ENCODE measurements at places on chromosomes 2 and 18. TPM values are rescaled to one million over a fixed set of nuclear protein-coding genes. Genes with fewer than 3 reads are reported as not detected.

The LINC00305 gene
- not detected for polyA plus RNA-seq

The DNAJC5G gene
- polyA plus RNA-seq, result 0.16 TPM

The LRATD1 gene
- 13.9 TPM for polyA plus RNA-seq

The RGPD4 gene
- 0.07 TPM for polyA plus RNA-seq

The DSEL gene
- polyA plus RNA-seq, result 10.0 TPM

The DNAH7 gene
- 0.24 TPM for polyA plus RNA-seq

The ANKRD36B gene
- 32.3 TPM for polyA plus RNA-seq

The SLC4A3 gene
- polyA plus RNA-seq, result 7.0 TPM

The COL6A3 gene
- 198 TPM for polyA plus RNA-seq

The KCNE4 gene
- 3.1 TPM for polyA plus RNA-seq

The MYOM1 gene
- polyA plus RNA-seq, result 883 TPM

DNA sequence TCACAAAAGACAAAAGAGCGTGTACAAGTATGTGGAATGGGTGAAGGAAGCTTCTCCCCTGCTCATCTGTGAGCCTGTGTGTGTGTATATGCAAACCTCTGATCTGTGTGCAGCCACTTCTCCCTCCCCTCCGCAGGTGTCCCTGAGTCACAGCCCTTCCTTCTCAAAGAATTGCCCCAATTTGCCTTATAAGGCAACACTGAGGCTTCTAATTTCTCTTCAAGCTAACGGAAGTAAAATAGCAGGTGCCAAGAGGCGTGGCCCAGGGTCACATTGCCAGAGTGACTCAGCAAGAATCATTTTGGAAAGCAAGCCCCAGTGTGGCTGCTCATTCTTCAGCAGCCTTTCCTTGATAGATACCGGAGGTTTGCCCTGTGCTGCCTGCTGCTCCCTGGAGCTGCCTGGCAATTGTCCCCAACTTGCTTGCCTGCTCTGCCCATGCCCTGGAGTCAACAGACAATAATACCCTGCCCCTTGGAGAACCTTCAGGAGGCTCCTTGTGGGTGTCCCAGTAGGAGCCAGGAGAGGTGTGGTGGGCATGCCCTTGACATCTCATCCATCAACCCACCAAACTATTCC, 37.3 kb upstream of the BMP10 start:
- peak; percentile 35 for DNase-seq

DNA sequence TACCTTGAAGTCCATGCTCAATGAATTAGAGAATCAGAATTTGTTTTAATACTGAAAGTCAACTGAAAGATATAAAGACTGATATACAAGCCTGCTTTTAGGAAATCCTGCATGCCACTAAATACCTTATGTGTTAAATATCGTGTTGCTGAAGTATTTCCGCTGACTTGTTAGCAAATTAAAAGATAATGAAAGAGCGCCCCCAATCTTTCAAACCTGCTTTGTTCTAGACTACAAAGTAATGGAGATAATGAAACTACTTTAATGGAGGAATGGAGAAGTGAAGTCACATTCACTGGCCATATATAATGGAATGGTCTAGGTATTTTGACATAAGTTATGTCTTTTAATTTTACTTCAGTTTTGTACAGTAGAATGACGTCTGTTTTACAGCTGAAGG, 95.7 kb downstream of the ASXL3 start:
- no peak for DNase-seq

DNA sequence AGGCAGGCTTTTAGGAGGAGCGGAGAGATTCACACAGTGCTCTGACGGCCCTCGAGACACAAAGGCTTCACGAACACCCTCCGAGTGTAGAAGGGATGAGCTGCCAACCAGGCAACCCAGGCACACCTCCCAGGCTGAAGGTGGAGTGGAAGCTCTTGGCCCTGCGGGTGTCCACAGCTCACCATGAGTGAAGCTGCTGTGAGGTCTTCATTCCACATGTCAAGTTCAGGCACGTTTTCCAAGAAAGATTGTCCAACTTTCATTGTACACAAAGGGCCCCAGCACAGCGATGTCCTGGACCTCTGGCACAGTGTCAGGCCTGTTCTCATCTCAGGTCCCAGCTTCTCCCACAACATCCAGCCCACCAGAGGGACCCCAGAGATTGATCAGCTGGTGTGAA, 13.4 kb downstream of the PARD6G start:
- DNase-seq, result no peak

- no peak for DNase-seq
These were observed 7.6 kb downstream of the FSIP2 start for GRCh38 chr2:185745864-185746859.

- DNase-seq, result peak; percentile 88
These were observed 156.4 kb downstream of the DSEL start for GRCh38 chr18:67359873-67360838.

- DNase-seq, result no peak
These were observed 109.8 kb downstream of the STK39 start for GRCh38 chr2:168137510-168138180.

DNA sequence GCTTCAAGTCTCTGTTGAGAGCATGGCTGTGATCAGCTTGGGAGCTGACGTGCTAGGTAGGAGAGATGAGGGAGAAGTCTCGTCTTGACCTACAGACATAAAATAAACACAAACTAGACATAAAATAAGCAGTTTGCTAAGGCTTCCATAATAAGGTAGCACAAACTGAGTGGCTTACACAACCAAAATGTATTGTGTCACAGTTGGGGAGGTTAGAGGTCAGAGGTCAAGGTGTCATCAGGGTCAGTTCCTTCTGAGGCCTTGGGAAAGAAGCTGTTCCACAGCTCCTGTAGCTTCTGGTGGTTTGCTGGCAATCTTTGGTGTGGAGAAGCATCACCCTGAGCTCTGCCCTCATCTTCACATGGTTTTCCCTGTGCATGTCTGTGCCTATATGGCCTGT, 20.2 kb downstream of the DAW1 start:
- no peak for DNase-seq

DNA sequence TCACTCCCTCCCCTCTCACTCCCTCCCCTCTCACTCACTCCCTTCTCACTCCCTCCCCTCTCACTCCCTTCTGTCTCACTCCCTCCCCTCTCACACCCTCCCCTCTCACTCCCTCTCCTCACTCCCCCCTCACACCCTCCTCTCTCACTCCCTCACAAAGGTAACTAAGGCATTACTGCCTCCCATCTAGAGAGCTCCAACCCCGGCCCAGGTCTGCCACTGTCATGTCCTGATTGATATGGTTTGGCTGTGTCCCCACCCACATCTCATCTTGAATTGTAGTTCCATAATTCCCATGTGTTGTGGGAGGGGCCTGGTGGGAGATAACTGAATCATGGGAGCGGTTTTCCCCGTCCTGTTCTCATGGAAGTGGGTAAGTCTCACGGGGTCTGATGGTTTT, 359.9 kb upstream of the MYT1L start:
- DNase-seq, result no peak

DNA sequence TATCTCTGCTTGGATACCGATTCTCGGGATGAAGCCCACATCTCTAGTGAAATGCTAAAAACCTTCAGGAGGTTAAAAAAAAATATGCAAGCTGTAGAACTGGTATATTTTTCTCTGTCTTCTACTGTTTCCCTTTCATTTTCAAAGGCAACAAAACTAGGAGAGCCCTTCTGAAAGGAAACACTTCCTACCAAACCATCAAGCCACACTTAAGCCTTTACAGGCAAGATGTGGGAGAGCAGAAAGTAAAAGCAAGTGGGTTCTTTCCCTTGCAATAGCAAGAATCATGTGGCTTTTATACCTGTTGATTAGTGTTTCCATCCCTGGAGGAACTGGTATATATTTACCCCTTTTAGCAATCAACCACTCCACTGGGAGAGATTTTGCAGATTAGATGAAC, 147.9 kb upstream of the ACAA2 start:
- DNase-seq, result no peak

DNA sequence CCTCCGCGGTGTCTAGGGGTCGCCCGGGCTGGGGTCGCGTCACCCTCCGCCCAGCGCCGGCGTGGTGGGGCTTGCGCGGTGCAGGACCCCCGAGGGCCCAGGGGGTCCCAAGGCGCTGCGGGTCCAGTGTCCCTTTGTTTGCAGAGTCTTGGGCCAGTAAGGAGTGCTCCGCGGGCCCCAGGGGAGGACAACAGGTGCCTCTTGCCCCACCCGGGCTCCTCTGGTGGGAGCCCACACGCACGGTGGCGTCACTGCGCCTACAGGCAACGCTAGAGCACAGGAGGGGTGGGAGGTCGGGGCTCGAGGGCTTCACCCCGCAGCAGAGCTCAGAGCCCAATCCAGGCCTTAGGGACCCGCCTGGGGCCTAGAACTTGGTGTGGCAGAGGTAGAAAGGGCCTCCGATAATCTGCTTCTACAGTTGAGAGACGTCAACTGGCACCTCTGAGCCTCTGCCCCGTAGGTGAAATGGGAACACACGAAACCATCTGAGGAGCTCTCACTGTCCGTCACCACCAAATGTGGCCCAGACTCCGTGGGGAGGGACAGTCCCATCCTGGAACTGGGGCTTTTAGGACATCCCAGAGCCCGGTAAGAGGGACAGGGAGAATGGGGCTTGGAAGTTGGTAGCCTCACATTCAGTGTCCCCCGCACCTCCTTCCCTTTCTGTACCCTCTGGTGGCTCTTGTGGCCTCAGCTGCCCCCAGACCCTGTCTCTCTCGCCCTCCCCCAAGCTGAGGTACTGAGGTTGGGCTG, 1.4 kb downstream of the ARID5A start:
- DNase-seq, result no peak

DNA sequence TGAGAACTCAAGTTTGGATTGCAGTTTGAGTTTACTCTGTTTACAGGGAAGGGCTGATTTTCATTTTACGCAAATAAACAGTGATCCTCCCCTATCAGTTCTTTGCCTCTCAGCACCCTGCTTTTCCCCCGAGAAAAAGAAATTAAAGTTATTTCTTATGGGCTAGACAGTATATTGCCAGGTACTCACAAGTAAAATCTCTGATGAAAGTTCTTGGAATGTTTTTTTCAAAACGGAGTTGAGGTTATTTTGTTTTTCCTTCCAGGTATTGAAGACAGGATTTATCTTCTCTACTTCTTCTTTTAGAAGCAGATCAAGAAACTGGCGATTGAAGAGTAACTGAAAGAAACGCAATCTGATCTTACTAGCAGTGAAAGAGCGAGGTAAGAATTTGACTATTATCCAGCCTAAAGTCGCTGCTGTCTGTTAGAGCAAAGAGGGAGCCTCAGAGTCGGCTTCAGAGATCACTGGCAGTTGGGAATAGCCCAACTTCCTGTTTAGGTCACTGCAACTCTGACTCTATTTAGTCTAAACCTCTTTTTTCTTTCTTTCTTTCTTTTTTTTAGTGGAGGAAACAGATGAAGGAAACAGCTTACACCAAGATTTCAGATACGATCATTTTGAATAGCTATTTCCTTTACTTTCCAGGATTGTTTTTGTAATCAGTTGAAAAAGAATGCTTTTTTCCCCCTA, at the start of gene TFPI:
Gene TFPI, minus strand, starts transcription at position 425 of the 693 bp plus-strand sequence. CDS start 50,667 bp downstream, outside the sequence.
- peak; percentile 77 for DNase-seq

- no peak for DNase-seq
These were observed 39.1 kb upstream of the FIGN start for GRCh38 chr2:163774862-163775261.

GRCh38 chr2:161992531-161992930, 81.5 kb downstream of the DPP4 start:
- no peak for DNase-seq

DNA sequence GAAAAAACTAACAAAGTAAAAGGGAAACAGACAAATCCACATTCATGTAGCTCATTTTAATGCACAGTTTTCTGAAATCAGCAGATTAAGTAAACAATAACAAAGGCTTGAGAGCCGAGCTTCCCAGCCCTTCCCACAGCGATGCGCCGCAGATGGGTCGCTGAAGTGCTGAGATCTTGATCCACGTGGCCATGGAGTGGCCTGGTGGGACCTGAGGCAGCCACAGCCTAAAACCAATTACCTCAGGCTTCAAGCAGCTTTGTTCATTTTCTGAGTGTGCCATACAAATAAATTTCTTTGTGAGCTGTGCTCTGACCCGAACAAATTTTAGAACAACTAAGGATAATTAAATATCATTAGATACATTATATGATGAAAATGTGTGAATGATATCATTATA, 25.6 kb upstream of the CYRIA start:
- DNase-seq, result no peak

GRCh38 chr2:156423674-156424282, 12.4 kb upstream of the GPD2 start:
- DNase-seq, result no peak

GRCh38 chr2:118838741-118839455, 8.6 kb downstream of the EN1 start:
- no peak for DNase-seq

DNA sequence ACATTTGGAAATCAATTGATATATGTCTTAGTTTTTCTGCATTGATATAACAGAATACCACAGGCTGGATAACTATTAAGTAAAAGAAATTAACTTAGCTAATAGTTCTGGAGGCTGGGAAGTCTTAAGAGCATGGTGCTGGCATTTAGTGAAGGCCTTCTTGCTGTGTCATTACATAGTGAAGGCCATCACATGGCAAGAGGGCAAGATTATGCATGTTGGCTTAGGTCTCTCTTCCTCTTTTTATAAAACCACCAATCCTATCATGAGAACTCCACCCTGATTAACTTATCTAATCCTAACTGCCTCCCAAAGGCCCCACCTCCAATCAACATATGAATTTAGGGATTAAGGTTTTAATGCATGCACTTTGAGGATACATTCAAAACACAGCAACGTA, 225.5 kb upstream of the VRK2 start:
- DNase-seq, result no peak

GRCh38 chr2:27766287-27766661, 5.2 kb upstream of the MRPL33 start:
- DNase-seq, result no peak

GRCh38 chr2:213317929-213318328, 33.7 kb downstream of the SPAG16 start:
- DNase-seq, result no peak

DNA sequence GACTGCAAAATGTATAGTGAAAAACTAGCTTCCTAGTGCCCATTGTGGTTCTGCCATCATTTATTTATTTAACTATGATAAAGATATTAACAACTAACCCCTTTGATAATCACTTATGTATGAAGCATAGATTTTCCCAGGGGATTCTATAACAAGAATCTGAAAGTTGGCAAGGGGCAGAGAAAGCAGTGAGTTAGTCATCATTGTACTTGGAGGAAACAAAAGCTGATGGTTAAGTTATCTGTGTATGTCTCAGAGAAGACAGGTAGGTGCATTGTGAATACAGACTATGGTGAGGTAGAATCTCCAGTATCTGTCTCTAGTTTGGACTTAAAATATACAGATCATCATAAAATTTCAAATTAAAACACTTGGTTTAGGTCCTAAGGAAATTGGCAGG, 2159.1 kb upstream of the CELF4 start:
- DNase-seq, result no peak

GRCh38 chr18:49008716-49009115, 58.0 kb upstream of the SMAD7 start:
- no peak for DNase-seq

DNA sequence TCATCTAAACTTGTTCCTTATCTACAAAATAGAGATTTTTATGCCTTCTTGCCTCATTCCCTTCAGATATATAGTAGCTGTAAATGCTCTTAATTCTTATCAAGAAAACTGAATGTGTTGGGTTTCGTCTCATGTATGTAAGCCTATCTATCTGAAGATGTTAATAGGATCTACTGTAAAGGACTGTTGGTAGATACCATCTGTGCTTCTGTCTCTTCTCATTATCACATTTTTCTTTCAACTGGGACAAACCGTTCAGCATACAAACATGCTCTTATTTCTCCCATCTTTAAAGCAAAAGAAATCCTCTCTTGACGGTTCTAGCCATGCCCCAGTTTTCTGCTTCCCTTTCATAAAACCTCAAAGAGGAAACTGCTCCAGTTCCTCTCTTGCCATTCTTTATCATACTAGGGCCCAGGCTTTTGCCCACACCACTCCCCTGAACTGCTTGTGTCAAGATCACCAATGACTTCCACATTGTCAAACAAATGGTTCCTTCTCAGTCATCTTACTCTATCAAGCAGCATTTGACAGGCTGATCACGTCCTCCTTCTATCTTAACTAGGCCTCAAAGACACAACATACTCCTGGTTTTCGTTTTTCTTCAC, 88.7 kb downstream of the ARHGEF33 start:
- DNase-seq, result no peak
